ENCODE measurements at places on chromosomes 13 and 19. TPM values are rescaled to one million over a fixed set of nuclear protein-coding genes. Genes with fewer than 3 reads are reported as not detected.
A peak's percentile ranks its signal among the peaks of the same experiment; 100 is the strongest.

Gene ZNF99
- total RNA-seq: 0.04 TPM

DNA sequence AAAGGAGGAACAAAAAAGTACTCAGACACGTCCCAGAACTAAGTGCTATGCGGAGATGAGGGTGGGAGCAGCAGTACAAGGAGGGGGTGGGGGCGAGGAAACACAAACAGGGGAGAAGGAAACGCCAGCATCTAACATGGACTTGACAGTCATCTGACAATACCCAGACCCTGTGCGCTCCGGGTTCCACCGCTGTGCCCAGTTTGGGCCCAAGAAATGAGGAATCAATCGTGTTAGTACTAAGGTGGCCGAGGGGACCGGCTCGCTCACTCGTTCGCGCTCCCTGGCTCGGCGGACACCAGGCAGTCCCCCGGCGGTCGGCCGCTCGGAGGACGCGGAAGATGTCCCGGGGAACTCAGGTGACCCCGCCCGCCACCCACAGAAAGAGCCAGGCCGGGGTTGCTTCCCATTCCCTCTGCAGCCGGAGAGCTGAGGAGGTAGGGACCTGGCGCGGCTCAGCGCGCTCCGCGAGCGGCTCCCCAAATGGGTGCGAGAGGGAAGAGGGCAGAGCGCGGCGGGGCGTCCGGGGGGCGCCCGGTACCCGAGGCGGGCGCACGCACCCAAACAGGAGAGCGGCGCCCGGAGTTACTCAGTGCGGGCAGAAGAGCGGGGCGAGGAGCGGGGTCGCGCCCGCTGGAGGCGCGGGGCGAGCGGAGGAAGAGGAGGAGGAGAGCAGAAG is 616 bp downstream of the TSHZ3 start:
- no peak for DNase-seq

Gene ZNF414
- total RNA-seq: 7.0 TPM

DNA sequence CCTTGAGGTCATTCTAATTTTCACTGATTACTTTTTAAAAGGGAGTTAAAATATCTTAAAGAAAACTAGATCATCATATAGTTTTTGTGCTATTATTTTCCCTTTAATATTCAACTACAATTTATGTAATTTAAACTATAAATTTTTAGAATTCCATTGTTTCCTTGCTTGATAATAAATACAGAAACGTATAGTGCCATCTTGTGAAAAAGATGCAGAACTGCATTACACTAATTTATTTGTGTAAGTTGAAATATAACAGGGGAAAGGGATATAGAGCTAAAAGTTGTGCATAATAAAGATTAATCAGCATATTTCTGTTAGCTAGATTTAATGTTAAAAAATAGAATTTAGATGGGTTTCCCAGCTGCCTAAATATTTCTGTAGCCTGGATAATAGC is 61.5 kb upstream of the TDRD3 start:
- DNase-seq: no peak

- DNase-seq: no peak
Observed at GRCh38 chr19:6362351-6362801, 1.0 kb downstream of the CLPP start.

GRCh38 chr19:12828494-12828893 is 5.9 kb downstream of the RTBDN start:
- DNase-seq: no peak

DNA sequence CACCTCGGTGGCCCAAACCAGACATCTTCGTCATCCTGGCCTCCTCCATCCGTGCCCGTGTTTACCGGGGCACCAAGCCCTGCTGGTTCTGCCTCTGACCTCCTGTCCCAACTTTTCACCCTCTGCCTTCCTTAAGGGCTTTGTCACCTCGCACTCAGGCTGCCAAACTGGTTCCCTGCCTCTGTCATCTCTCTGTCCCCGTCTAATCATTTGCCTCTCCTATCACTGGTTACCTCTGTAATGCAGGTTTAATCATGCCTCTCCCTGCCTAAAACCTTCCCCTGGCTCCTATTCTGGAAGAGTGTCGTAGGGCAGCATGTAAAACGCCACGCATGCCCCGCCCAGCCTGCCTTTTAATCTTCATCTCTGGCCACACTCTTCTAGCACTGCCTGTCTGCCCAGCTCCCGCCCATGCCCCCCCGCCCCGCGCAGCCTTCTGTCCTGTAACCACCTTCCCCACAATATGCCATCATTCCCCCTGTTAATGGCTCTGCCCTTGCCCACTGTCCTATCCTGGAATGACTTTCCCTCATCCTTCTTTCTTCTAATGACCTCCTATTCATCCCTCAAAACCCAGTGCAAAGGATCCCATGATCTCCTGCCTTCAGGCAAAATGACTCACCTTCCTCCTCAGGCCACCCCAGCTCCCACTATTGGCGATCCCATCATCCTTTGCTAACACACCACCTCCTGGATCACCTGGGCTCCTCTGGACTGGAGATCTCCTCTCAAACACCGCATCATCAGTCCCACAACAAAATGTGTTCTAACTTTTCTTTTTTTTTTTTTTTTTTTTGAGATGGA is 66.7 kb downstream of the PEX11G start:
- peak; percentile 28 for DNase-seq

GRCh38 chr19:10651851-10652250 is 2.3 kb upstream of the ILF3 start:
- DNase-seq: no peak

GRCh38 chr19:10797541-10798256 is 38.3 kb downstream of the TMED1 start:
- no peak for DNase-seq

DNA sequence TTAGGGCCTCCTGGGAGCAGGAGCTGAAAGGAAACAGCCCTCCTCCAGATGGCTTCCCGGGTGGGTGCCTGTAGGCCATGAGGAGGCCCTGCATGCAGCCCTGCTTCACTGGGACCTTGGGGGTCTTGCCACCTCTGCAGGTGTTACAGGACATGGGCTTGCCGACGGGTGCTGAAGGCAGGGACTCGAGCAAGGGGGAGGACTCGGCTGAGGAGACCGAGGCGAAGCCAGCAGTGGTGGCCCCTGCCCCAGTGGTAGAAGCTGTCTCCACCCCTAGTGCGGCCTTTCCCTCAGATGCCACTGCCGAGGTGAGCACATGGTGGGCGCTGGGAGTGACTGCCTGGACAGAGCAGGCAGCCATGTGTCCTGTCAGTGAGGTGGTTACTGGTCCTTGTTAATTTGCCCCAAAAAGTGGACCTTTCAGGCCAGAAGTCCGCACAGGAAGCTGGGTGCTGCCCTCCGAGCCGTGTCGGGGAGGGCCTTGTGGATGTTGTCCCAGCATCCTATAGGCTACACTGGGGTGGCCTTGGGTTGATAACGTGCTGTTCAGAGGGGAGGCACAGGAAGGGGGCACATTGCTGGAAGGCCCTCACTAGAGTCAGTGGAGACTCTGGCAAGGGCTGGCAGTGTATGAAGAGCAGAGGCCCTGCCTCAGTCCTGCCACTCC is 18.7 kb upstream of the QTRT1 start:
- no peak for DNase-seq

DNA sequence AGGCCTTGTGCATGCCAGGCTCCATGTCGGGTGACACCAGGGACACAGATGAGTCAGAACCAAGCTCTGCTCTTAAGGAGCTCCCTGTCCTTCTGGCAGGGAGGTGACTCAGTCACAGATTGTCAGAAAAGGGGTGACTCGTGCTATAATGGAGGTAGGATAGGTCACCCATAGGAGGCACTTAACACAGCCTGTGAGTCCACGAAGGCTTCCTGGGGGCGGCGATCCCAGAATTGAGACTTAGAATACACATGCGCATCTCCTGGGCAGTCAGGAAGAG is 19.6 kb downstream of the FUZ start:
- peak; percentile 42 for DNase-seq

- DNase-seq: no peak
Observed at GRCh38 chr13:60435762-60436374, 38.8 kb downstream of the TDRD3 start.

DNA sequence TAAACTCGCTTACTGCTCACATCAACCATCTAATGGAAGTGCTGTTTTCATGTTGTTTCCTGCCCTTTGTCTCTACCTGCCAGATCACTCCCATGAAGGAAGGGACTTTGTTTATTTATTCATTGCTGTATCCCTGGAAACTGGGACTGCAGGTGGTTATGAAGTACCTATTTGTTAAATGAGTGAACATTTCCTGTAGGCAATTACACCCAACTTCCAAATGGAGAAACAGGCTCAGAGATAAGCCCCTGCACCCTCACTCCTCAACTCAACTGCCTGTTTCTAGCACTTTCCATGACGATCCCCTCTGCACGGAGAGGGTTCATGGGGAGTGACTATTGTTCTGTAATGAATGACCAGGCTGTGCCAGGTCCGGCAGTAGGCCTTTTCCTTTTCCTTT is 1.9 kb upstream of the SELENOW start:
- no peak for DNase-seq

DNA sequence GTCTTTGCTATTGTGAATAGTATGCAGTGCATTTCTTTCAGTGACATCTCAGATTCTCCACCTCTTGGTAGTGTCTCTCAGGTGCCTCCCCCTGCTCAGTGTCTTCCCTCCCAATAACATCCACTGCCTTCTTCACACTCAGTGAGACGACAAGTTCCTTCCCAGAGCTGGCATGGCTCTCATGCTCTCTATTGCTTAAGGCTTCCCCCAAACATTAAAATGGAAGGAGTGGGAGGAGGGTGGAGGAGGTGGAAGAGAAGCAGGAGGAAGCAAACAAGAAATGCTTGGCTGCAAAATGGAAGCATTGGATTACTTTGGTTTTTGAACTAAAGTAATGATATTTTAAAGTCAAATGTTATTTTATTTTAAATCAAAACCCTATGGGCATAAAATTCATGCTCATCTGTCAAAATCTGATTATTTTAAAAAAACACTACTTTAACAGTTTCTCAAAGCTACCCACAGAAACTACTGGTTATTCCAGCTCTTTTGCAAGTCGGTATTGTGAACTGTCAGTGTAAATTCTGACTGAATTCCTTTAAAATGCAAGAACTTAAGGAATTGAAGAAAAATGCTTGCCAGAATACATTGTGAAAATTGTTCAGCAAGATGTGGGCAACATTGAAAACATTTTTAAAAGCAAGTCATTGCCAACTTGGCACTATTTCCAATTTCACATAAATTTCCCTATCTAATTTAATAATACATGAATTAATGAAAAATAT is 727.6 kb upstream of the ARGLU1 start:
- no peak for DNase-seq
